ENCODE measurements at places on chromosomes 2 and 18. TPM values are rescaled to one million over a fixed set of nuclear protein-coding genes. Genes with fewer than 3 reads are reported as not detected.

TUBA3E gene
- total RNA-seq = not detected

TMEM247 gene
- not detected for total RNA-seq

CXCR4 gene
- total RNA-seq = 10.4 TPM

CFC1 gene
- total RNA-seq = 27.7 TPM

DNA sequence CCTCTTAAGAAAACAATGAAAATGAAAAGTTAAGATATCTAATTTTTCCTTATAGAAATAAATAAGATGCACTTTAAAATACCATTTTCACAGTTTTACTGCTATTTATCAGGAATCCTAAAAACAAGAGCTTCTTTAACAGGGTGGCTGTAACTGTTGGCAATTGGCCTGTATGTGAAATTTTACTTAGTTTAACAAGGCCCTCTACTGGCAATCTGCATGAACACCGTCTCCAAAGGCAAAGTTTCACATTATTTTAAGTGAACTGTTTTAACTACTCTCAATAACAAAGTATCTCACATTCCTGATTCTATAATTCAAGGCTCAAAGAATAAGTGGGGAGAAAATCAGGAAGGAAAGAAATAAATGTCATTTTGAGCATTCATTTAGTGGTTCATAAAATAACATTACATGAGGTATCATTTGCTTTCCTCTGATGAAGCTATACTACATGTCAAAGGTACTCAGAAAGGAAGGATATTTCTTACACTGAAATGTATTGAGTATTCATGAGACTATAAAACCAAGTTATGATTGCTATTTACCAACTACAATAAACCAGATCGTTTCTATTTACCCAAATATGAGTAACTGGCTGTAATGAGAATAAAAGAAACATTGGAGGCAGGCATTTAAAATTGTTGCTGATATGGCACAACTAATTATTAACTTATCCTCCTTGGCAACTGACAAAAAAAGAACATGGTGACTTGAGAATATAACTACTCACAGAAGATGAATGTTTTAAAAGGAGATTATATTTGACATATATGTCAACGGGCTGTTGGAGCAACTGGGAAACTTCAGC lies 7.0 kb downstream of the NCKAP5 start:
- DNase-seq = no peak

- DNase-seq = no peak
Observed at GRCh38 chr2:203238292-203238703, 520 bp upstream of the CYP20A1 start.

GRCh38 chr2:10892796-10893350 lies 18.9 kb upstream of the KCNF1 start:
- no peak for DNase-seq

All from progenitor cell of endocrine pancreas (in vitro differentiated cells).